ENCODE measurements at places on chromosomes 5 and 9.

GRCh38 chr5:111337133-111337532, 112.9 kb downstream of the CAMK4 start:
- DNase-seq: no peak

DNA sequence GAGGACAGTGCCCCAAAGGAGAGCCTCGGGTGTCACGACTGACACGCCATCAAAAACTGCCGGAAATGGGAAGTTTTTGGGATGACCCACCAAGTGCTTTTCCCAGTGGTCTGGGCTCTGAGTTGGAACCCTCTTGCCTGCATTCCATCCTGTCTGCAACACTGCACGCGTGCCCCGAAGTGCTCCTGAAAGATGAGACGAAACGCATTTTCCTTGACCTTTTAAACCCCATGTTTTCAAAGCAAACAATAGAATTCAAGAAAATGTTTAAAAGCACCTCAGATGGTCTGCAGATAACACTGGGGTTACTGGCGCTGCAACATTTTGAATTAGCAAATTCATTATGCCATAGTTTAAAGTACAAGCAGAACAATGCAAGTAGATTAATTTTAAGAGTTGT, 92.9 kb downstream of the ANKRD18A start:
- no peak for DNase-seq

GRCh38 chr9:127075624-127076372, 46.6 kb downstream of the ANGPTL2 start:
- no peak for DNase-seq

DNA sequence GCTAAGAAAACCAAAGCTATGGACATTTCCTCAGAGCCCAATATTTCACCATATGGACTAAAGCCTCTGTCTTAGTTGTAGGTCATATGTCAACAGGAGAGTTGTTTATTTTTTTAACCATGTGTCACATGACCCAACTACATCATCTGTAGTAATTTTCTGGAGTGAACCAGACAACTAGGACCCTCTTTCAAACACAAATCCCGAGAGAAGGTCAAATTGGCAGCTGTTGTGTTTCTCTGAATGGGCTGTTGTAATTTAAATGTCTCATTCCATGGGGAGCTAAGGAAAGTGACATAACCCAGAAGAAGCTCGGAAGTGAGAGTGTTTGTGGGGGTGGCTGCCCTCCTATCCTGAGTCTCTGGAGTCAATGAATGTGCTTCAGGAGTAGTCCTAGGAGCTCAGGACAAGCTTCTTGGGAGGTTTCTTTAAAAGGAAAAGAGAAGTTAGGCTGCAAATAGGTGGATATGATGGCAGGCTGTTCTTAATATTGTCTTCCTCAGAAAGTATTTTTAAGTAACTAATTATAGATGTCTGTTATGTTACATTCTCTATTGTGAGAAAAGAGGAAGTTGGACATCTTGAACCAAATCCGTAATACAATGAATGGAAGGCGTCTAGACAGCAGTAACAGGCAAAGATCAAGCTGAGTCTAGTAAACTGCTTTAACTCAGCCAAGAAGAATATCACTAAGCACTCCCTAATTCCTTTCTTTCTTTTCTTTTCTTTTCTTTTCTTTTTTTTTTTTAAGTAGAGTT, 50.1 kb downstream of the TMEM167A start:
- DNase-seq: no peak

DNA sequence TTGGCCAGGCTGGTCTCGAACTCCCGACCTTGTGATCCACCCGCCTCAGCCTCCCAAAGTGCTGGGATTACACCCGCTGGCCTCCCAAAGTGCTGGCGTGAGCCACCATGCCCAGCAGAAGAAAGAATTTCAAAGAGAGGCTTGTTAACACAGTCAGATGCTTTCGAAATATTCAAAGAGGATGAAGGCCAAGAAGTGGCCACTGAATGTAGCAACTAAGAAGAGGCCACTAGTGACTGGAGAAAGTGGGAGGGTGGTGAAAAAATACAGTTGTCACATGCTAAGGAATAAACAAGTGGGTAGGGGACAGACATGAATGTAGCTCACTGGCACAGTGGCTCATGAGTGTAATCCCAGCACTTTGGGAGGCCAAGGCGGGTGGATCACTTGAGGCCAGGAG, 13.0 kb upstream of the TPM2 start:
- DNase-seq: no peak

DNA sequence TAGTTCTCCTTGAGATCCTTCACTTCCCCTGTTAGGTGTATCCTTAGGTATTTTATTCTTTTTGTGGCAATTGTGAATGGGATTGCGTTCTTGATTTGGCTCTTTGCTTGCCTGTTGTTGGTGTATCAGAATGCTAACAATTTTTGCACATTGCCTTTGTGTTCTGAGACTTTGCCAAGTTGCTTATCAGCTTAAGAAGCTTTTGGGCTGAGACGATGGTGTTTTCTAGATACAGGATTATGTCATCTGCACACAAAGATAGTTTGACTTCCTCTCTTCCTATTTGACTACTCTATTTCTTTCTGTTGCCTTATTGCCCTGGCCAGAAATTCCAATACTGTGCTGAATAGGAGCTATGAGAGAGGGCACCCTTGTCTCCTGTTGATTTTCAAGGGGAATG, 609.4 kb upstream of the COX7C start:
- no peak for DNase-seq

DNA sequence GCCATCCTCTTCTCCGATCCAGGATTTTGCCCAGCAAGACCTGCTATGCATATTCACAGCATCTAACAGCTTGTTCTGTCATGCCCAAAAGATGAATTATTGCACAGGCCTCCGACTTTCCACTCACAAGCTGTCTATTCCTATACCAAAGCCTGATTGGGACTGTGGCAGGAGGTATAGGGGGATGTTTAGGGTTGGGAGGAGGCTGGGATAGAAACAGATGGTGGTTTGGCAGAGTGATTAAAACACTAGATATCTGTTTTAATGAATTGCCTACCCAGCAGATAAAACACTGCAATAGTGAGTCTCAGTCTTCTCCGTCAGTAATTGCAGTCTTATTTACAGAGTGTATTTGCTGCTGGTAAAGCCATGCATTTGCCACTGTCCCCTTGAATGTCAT, 215.3 kb downstream of the TLR4 start:
- no peak for DNase-seq

DNA sequence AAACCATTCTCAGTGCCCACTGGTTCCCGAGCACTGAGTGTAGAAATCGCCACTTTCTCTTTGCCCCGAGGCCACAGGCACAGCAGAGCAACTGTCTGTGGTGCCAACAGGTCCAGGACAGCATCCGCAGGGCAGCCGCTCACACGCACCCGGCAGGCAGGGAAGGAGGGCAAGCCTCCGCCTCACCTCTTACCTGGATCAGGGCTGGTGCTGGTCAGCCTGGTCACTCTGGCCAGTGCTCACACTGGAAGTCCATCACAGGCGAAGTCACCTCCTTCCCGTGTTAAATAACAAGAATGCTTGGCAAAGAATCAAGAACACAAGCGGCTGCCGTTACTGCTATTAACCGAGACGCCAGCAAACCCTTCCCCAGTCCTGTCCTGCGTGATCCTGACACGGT, 13.7 kb downstream of the DIPK1B start:
- no peak for DNase-seq

DNA sequence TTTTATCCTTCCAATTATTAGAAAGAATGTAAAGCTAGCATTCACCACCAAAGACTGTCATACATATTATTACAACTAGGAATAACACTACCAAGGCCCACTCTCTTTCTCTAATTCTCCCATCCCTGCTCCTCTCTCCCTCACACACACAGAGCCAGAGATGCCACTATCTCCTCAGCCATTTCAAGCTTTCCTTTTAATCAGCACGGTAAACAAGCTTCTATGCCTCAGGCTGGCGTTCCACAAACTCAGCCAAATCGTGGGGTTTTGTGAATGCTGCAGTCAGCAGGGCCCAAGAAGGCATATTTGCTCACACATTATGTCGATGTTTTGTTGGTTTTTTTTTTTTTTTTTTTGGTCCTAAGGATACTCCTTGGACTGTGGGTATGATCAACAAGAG, 979.9 kb upstream of the DMAC1 start:
- DNase-seq: no peak

DNA sequence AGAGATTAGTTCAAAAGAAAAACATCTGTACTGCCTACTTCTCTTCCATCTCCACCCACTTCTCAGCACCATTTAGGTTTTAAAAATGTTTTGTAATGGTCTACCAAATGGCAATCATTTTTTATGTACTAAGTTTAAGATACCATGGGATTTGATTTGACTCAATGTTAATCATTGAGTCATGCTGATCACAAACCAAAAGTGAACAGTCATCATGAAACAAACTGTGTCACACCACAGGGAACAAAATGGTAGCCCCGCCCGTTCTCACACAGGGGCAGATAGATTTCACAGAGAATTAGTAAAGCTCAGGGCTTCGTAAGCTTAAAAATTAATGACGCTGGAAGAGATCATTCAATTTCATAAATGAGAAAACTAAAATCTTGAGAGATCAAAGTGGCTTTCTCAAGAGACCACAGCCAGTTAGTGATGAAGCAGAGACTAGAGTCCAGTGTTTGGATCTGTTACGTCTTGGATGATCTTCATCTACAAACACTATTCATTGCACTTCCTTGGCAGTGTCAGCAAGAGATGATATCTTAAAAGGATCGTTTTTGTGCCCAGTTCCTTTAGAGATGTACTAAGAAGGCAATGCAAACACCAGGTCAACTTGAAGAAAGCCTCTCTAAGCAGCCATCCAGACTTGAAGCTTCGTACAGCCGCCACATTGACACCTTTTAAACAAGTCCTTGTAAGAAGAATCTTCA, 33.9 kb upstream of the TRIO start:
- no peak for DNase-seq
